ENCODE measurements at places on chromosomes 16 and 17.

DNA sequence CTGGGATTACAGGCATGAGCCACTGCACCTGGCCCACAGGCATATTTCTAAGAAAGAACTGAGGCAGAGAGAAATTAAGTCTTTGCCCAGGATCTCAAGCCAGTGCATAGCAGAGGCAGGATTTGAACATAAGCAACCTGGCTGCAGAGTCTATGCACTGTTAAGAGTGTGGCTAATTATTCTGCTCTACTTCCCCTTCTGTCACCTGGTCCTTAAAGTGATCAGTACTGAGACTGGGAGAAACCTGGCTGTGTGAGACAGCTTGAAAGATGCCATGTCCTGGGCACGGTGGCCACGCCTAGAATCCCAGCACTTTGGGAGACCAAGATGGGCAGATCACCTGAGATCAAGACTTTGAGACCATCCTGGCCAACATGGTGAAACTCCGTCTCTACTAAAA lies 58.1 kb downstream of the IQCK start:
- DNase-seq, result no peak

GRCh38 chr16:17556276-17557052 lies 85.7 kb upstream of the XYLT1 start:
- DNase-seq, result no peak

GRCh38 chr16:73171380-73171779 lies 123.5 kb upstream of the ZFHX3 start:
- no peak for DNase-seq

DNA sequence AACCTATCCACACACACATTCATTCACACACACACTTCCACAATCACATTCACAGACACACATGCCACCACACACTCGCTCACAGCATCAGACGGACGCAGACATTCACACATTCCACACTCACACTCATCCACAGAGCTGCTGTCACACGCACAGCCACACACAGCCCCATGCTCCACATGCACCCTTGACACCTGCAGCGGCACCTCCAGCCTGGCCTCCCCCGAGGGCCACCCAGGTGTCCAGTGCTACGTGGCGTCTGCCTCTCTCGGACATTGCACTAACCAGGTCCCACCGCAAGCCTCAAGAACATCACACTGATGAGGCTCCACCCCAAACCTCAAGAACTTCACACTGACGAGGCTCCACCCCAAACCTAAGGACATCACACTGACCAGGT lies 155.2 kb downstream of the RBFOX3 start:
- DNase-seq, result no peak

DNA sequence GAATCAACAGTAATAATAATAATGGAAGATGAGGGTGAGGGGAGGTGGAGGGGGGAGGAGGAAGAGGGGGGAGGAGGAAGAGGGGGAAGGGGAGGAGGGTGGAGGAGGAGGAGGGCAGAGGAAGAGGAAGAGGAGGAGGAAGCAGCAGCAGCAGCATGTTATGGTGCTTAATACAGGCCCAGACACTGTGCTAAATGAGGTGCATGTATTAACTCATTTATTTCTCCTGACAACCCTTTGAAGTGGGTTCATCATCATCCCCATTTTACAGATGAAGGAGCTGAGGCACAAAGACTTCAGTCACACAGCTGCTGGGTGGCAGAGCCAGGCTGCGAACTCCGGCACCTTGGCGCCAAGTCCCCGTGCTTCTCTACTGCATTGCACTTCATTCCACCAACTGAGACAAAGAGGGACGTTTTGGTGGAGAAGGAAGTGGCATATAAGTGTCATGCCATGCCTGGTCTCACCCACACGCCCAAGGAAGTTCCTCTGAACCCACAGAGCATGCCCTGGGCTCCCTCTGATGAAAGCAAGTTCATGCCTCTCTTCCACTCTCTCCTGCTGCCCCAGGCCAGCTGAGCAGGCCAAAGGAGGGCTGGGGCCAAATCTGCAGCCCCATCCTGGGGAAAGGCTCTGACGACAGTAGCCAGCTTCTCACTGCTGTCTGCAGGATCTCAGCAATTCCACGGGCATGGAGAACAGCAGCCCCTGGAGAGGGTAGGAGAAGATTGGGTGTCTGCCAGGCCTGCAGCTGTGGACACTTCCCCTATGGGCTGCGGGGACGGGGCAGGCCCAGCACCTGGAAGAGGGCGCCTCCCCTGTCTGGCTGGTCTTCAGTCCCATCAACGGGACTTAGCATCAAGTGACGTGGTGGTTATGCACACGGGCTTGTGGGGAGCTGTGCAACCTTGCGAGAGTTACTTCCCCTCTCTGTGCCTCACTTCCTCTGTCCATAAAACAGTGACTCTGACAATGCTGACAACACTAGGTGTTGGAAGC lies 21.8 kb downstream of the XYLT1 start:
- DNase-seq, result peak; percentile 37

- no peak for DNase-seq
Measured at GRCh38 chr17:58267347-58268324, 13.1 kb downstream of the MPO start.

DNA sequence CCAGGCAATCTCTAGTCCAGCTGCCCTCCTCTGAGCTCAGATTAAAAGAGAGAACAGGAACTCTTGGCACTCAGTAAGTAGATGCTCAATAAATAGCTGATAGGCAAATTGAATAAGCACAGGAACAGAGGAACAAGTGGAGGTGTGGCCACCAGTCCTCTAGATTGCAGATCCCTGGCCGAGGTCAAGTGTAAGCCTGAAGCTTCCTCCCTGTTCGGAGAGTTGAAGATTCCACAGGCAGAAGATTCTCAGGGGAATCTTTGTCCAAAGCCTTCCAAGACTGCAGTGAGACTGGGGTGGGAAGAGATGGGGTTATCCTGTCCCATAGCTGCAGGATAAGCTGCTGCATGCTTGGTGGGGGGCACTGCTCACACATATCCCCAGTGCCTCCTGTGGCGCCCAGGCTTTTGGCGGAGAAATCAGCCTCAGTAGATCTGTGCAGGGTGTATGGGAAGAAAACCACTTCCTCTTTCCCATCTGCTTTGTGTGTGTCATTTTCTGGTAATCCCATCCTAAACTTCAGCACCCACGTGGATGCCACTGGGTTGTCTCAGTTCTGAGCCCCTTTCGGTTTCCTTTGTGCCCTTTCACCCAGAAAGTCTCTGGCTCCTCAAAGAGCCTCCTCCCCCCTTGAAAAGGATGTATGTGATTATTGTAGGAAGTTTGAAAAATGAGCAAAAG lies 12.1 kb downstream of the CD300A start:
- no peak for DNase-seq

- no peak for DNase-seq
Measured at GRCh38 chr17:32331243-32332040, 10.5 kb downstream of the C17orf75 start.

- no peak for DNase-seq
Measured at GRCh38 chr16:23927796-23928195, 92.0 kb downstream of the PRKCB start.

DNA sequence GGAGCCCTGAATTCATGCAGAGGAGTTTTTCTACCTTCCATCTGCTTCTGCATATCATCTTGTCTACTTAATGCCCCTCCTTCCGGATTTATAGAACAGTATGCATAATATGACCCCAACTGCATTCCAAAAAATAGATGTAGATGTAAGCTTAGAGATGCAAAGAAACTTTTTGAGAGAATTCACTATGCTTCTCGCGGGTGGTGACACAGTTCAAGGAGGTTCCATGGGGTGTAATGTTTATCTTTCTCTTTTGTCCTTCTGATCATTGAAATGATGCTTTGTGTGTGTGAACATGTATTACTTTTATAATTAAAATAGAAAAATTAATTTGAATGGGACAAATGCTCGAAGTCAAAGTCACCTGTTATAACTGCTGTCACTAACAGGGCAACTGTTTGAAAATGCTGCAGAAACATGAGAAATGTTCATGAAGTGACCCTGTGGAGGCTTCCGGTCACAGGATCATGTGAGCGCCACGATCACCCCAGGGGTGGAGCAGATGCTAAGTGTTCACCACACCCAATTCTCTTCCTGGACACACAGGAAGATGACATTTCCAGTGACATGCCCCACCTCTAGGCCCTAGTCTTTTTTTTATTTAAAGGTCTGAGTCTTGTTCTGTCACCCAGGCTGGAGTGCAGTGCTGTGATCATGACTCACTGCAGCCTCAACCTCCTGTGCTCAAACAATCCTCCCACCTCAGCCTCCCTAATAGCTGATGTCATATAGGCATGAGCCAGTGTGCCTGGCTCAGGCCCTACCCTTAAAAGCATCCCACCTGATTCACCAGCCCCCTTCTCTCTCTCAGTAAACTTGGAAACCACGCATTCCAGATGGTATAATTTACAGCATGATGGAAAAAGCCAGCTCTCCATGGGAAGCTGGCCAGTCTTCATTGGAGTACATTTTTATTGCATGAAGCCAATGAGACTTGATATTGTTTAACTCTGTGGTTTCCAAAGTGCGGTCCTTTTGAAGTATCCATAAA lies 21.0 kb upstream of the AGRP start:
- DNase-seq, result no peak

DNA sequence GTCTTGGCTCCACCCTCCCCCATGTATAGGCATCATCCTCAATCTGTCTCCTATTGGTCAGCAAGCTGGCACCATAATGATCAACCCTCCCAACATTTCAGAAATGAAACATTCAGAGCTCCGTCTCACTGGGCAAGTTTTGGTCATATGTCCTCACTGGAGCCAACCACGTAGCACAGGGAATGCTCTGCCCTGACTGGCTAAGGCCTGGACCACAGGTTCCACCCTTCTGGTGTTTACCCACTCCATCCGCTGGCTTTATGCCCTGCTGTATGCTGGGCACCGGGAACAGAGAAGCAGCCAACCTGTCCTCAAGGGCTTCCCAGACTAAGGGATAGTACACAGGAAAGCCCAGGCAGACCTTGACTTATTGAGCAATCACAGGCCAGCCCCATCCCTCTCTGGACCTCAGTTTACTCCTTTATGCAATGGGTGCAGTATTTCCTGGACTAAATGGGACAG lies 20.5 kb downstream of the MYO15A start:
- no peak for DNase-seq

DNA sequence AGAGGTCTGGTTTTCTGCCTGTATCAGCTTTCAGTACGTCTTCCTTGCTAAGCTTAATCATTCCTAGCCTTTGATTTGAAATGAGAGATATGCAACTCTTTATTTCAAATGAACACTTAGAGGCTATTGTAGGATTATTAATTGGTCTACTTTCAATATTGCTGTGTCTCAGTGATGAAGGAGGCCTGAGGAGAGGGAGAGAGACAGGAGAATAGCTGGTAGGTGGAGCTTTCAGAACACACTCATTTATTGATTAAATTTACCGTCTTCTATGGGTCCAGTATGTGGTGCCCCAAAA lies 187.0 kb downstream of the BCAS3 start:
- no peak for DNase-seq

- DNase-seq, result no peak
Measured at GRCh38 chr16:23867566-23867965, 31.8 kb downstream of the PRKCB start.

- no peak for DNase-seq
Measured at GRCh38 chr17:62626719-62627218, 701 bp upstream of the MRC2 start.

DNA sequence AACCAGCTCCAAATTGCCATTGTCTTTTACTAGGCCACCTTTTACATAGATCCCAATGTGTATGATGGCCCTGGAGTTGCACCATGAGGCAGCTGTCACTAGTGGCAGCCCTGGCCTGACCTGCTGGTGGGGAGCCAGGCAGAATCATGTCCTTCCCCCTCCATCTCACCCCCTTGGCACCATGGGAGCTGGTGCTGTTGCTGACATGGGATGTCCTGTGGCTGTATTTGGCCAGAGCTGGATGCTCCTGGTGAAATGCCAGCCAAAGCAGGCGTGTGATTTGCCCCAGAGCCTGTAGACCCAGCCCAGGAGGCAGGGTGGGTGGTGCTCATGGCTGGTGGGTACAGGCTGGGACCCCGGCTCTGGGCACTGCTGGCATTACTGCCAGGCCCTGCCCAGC lies 18.6 kb downstream of the SLC12A3 start:
- no peak for DNase-seq

DNA sequence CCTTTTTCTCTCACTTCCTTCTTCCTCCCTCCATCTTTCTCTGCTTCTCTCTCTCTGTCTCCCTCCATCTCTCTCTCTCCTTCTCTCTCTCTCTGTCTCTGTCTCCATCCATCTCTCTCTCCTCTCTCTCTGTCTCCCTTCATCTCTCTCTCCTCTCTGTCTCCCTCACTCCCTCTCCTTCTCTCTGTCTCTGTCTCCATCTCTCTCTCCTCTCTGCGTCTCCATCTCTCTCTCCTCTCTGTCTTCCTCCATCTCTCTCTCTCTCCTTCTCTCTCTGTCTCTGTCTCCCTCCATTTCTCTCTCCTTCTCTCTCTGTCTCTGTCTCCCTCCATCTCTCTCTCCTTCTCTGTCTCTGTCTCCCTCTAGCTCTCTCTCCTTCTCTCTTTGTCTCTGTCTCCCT lies 194.1 kb downstream of the GSG1L start:
- no peak for DNase-seq

DNA sequence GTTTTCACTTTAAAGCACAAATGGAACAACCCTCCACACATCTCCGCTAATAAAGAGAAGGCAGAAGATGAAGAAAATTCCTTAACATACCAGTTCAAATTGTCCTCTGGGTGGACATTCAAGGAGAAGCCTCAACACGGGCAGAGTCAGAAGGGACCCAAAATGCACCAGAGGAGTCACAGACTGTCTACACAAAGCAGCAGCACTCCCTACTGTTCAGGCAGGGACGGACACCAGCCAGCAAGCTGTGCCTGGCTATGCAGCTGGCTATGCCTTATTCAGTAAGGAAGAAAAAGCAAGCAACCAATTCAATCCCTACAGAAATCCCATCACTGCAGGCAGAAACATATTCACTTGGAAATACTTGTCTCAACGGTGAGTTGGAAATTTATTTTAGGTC lies 8.1 kb downstream of the DNAJC7 start:
- DNase-seq, result peak; percentile 43

DNA sequence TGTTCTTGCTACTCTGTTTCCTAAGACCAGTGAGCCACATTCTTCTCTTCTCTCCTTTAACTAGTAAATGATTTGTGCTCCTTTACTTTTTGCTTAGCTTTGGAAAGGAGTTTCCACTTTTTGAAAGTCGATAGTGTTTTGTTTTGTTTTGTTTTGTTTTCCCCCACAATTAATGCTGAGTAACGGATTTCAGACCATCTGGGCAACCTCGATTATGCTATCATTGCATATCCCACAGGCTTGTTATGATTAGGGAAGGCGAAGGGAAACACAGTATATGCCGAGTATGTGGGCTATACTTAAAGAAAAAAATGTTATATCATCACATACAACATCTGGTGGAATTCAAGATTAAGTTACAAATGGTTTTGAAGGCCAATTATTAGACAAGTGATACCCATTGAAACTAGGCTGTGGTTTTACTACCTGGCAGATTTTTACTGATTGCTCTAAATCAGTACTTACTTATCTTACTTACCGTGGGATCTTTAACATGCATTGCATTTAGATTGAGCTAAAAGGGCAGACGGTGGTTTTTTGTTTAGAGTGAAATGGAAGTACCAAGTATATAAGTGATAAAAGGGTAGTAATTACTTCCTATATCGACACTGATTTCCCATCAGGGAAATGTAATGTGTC lies 361.3 kb upstream of the SOX9 start:
- no peak for DNase-seq

- DNase-seq, result no peak
Measured at GRCh38 chr17:83078378-83079351, 744 bp upstream of the METRNL start.
